ENCODE measurements at places on chromosomes 3 and 15. TPM values are rescaled to one million over a fixed set of nuclear protein-coding genes. Genes with fewer than 3 reads are reported as not detected.

COL6A5 gene
- not detected for total RNA-seq

- no peaks in the 10 kb centered on the region for H3K4me1 ChIP-seq
- H3K27ac ChIP-seq, result no peak overlapping the region
- no peak overlapping the region for H3K4me3 ChIP-seq
- no peaks in the 10 kb centered on the region for H3K36me3 ChIP-seq
Measured at GRCh38 chr15:96687388-96688107, 357.0 kb downstream of the NR2F2 start.

DNA sequence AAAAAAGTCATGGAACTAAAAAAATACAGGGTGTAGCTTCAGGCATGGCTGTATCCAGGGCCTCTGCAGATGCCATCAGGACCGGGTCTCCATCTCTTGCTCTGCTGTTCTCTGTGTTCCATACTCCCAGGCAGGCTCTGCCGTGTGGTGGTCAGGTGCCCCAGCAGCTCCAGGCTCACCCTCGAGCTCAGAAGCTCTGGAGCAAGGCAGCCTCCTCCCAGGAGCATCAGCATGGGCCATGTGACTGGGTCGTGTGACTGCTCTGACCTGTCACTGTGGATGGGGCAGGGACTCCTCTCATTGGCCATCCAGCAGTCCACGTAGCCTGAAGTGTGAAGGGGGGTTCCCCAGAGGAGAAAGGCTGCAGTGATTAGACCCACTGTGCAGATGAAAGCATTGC, 8.5 kb downstream of the FBLN2 start:
- no peak for DNase-seq
- H3K27ac ChIP-seq, result no peak overlapping the region
- no peak overlapping the region for H3K4me3 ChIP-seq

GRCh38 chr3:166064476-166064875, 227.3 kb upstream of the BCHE start:
- no peak for DNase-seq
- H3K27me3 ChIP-seq, result no peaks in the 10 kb centered on the region
- H3K4me1 ChIP-seq, result no peaks in the 10 kb centered on the region
- no peaks in the 10 kb centered on the region for H3K36me3 ChIP-seq
- no peak overlapping the region for H3K27ac ChIP-seq

DNA sequence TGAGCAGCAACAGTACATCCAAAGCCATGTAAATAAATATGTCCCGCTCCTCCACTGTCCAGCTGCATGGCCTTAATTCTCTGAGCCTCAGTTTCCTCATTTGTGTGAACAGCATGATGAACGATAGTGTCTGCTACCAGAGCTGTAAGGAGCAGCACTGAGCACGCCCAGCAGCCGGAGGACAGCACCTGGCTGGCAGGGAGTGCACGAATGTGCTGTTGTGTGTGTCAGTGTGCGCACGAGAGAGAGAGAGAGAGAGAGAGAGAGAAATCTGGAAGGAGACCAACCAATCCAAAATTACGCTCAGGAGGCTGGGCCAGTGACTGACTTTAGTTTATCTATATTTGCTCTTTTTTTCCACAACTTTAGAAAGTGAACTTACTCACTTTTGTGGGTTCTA, 26.6 kb upstream of the PLXNA1 start:
- no peaks in the 10 kb centered on the region for H3K36me3 ChIP-seq
- peak; percentile 33 for DNase-seq
- no peaks in the 10 kb centered on the region for H3K27me3 ChIP-seq
- no peak overlapping the region for H3K27ac ChIP-seq
- no peak overlapping the region for H3K4me3 ChIP-seq
- H3K4me1 ChIP-seq, result no peaks in the 10 kb centered on the region

DNA sequence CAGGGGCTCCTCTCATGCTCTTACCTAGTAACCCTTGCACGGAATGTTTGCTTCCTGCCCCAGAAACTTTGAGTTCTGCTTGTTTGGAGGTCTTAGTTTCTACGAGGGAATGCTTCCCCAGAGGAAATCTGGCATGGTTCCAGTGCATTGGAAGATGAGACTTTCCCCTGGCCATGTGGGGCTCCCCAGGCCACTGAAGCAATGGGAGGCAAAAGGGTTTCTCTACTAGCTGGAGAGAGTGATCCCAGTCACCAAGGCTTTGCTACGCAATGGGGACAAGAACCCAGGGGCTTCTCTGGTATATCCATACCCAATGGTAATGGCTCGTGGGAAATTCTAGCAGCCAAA, 44.2 kb upstream of the RPL32 start:
- no peak for DNase-seq
- H3K4me3 ChIP-seq, result no peak overlapping the region
- no peaks in the 10 kb centered on the region for H3K36me3 ChIP-seq
- no peaks in the 10 kb centered on the region for H3K4me1 ChIP-seq
- no peaks in the 10 kb centered on the region for H3K27me3 ChIP-seq

GRCh38 chr3:191220908-191221307, 21.9 kb downstream of the OSTN start:
- H3K27ac ChIP-seq, result no peak overlapping the region
- H3K36me3 ChIP-seq, result no peaks in the 10 kb centered on the region
- H3K4me1 ChIP-seq, result no peaks in the 10 kb centered on the region
- H3K4me3 ChIP-seq, result no peak overlapping the region
- no peak for DNase-seq

DNA sequence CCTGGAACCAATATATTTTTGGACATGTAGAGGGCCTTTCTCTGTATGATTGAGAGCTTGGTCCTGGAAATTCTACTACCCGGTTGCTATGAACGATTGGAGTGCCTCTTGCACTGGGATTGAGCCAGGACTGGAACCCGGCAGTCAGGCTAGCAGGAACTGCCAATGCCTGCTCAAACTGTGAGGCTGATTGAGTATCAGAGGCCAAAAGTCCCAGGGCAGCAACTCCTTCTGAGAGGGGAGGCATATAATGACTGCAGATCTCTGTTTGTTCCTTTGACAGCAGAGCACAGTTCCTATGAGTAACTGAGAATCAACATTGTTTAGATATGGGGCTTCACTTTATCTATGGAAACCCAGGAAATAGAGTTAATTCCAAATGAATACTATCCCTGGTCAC, 12.9 kb downstream of the IQCH start:
- H3K36me3 ChIP-seq, result no peaks in the 10 kb centered on the region
- H3K27me3 ChIP-seq, result no peaks in the 10 kb centered on the region
- H3K27ac ChIP-seq, result no peak overlapping the region
- DNase-seq, result no peak
- H3K4me1 ChIP-seq, result no peaks in the 10 kb centered on the region

DNA sequence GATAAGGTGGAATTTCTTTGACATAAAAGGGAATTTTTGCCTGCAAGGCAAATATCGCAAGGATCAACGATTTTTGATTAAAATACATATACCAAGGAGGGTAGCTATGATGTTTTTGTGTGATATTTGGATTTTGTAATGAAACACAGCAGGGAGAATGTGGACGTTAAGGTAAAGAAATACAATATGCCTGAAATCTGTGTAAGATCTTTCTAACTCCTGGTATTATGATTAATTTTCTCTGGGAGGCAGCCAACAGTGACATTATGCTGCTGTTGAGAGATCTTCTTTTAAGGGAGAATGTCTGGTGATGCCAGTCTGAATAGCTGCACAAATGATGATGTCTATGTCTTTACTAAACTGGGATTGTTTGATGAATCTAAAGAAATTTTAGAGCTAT, 972.2 kb downstream of the SQOR start:
- H3K27ac ChIP-seq, result no peak overlapping the region
- no peaks in the 10 kb centered on the region for H3K4me1 ChIP-seq
- no peaks in the 10 kb centered on the region for H3K27me3 ChIP-seq
- no peak overlapping the region for H3K4me3 ChIP-seq
- DNase-seq, result no peak

GRCh38 chr3:79845546-79845945, 77.7 kb upstream of the ROBO1 start:
- no peaks in the 10 kb centered on the region for H3K4me1 ChIP-seq
- no peaks in the 10 kb centered on the region for H3K27me3 ChIP-seq
- no peaks in the 10 kb centered on the region for H3K36me3 ChIP-seq
- no peak overlapping the region for H3K27ac ChIP-seq
- DNase-seq, result no peak

DNA sequence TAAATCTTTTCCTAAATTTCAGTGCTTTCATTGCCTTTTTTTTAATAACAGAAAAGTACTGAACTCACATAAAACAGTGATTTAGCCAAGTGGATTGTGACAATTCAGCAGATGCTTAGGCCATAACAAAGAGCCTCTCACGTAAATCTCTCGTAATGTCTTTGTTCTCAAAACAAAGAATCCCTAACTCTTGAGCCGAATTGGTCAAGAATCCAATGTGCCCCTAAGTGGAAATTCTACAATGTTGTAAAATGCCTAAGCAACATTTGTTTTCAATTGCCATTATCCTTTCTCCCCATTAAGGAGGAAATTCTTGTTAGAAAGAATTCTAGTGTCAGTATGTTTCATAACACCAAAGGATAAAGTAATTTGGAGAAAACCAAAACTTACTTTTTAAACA, 235.7 kb upstream of the THBS1 start:
- DNase-seq, result no peak
- H3K27me3 ChIP-seq, result no peaks in the 10 kb centered on the region
- H3K27ac ChIP-seq, result no peak overlapping the region

DNA sequence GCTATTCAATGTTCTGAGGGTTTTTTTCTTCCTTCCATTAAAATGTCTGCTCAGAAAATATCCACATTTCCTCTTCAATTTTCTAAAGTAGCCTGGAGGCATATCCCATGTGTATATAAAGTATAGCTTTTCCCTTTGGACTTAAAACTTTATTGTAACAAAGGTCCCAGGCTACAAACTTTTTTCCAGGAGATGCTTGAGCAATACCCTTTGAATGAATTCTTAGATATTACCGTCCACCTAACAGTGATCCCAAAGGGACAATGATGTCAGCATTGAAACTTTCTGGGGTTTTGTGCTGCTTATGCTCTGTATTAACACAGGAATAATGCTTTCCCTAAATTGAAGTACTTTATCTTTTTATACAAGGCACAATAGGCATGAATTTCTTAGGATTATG, 525.2 kb downstream of the CADM2 start:
- no peak overlapping the region for H3K4me3 ChIP-seq
- no peaks in the 10 kb centered on the region for H3K27me3 ChIP-seq
- no peaks in the 10 kb centered on the region for H3K4me1 ChIP-seq
- no peak overlapping the region for H3K27ac ChIP-seq

DNA sequence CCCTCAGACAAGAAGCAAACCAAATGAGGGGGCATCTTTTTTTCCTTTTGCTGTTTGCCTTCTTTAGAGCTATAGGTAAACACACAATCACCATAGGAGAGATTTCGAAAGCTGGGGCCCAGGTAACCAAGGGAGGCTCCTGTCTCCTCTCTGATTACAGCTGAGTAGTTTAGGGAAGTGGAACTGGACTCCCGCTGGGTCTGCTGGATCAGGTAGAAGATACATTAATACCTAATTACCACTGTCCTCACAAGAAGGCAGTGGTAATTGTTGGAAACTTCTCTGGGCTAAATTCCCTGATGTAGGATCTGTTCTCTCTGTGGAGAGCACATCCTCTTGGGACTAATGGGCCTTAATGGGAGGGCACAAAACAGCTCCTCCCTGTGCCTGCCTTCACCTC, 32.7 kb downstream of the HDC start:
- H3K36me3 ChIP-seq, result no peaks in the 10 kb centered on the region
- H3K4me1 ChIP-seq, result no peaks in the 10 kb centered on the region
- H3K4me3 ChIP-seq, result no peak overlapping the region
- no peaks in the 10 kb centered on the region for H3K27me3 ChIP-seq
- no peak overlapping the region for H3K27ac ChIP-seq

DNA sequence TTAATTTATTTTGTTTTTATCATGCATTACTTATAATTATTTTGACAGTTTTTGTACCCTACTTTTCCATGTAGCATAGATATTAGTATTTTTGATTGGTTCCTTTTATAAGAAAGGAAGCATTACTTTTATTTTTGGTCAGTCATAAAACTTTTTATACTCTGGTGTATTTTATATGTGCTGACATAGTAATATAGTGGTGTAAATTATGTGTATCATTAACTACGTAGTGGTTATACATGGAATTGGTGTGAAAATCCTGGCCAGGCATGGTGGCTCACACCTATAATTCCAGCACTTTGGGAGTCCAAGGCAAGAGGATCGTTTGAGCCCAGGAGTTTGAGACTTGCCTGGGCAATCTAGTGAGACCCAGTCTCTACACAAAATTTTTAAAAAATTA, 18.8 kb upstream of the NIPA2 start:
- no peaks in the 10 kb centered on the region for H3K4me1 ChIP-seq
- no peaks in the 10 kb centered on the region for H3K36me3 ChIP-seq
- DNase-seq, result no peak

DNA sequence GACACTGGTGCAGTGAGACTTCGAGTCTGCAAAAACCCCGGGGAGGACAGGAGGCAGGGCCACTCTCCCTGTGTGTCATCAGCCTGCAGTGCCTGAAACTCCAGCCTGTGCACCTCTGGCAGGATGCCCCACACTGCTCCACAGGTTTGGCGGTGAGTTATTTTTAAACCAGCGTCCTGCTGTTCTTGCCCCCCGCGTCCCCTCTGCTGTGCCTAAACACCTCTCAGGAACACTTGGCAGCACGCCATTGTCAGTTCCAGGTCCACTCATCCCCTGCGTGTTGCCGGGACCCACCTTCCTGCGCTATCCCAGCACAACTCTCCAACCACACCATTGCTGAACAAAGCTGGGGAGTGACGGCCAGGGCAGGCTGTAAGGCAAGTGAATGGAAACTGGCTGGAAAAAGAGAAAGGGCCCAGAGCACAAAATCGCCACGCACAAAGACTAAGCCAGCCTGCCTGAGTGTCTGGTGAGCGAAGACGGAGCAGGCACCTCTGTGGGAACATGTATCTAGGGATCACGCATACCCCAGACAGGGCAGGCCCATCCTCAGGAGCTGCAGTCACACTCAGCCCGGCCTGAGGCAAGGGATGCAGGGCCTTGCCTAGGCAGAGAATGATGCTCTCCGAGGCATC, 3.1 kb upstream of the PLA2G4F start:
- H3K36me3 ChIP-seq, result peaks cover 12% of the 10 kb centered on the region
- H3K4me3 ChIP-seq, result no peak overlapping the region
- DNase-seq, result no peak
- H3K27me3 ChIP-seq, result no peaks in the 10 kb centered on the region
- no peaks in the 10 kb centered on the region for H3K4me1 ChIP-seq

- no peaks in the 10 kb centered on the region for H3K27me3 ChIP-seq
- no peak for DNase-seq
- H3K4me1 ChIP-seq, result no peaks in the 10 kb centered on the region
- no peak overlapping the region for H3K4me3 ChIP-seq
- H3K36me3 ChIP-seq, result no peaks in the 10 kb centered on the region
- H3K27ac ChIP-seq, result no peak overlapping the region
Measured at GRCh38 chr3:34678575-34678974, 880.1 kb downstream of the PDCD6IP start.

All from aorta (tissue), 5 donors.